ENCODE measurements at places on chromosomes 1 and 21.
A peak's percentile ranks its signal among the peaks of the same experiment; 100 is the strongest.

DNA sequence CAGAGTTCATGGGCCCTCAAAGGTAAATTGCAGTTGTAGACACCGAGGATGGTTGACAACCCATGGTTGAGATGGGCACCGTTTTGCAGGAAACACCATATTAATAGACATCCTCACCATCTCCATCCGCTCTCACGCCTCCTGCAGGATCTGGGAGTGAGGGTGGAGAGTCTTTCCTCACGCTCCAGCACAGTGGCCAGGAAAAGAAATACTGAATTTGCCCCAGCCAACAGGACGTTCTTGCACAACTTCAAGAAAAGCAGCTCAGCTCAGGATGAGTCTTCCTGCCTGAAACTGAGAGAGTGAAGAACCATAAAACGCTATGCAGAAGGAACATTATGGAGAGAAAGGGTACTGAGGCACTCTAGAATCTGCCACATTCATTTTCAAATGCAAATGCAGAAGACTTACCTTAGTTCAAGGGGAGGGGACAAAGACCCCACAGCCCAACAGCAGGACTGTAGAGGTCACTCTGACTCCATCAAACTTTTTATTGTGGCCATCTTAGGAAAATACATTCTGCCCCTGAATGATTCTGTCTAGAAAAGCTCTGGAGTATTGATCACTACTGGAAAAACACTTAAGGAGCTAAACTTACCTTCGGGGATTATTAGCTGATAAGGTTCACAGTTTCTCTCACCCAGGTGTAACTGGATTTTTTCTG, 9.3 kb downstream of the SLAMF8 start:
- no peak for DNase-seq

- no peak for DNase-seq
Measured at GRCh38 chr1:171158096-171158495, 27.0 kb upstream of the FMO2 start.

- DNase-seq: no peak
Measured at GRCh38 chr1:217115404-217116380, 392.5 kb upstream of the ESRRG start.

DNA sequence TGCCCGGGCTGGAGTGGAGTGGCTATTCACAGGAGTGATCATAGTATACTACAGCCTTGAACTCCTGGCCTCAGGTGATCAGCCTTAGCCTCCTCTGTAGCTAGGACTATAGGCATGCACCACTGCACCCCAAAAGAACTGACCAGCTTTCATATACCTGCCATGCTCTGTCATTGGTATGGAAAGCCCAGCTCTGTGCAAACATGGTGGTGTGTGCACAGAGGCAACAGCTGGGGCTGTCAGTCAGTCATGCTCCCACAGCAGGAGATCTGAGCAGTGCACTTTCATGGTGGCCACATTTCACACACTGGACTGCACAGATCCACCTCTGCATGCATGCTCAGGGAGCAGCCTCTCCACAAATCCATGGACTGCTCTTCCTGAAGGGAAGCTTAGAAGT, 8.8 kb upstream of the JAK1 start:
- no peak for DNase-seq

- peak; percentile 5 for DNase-seq
Measured at GRCh38 chr1:20931930-20932436, 144.9 kb upstream of the HP1BP3 start.

DNA sequence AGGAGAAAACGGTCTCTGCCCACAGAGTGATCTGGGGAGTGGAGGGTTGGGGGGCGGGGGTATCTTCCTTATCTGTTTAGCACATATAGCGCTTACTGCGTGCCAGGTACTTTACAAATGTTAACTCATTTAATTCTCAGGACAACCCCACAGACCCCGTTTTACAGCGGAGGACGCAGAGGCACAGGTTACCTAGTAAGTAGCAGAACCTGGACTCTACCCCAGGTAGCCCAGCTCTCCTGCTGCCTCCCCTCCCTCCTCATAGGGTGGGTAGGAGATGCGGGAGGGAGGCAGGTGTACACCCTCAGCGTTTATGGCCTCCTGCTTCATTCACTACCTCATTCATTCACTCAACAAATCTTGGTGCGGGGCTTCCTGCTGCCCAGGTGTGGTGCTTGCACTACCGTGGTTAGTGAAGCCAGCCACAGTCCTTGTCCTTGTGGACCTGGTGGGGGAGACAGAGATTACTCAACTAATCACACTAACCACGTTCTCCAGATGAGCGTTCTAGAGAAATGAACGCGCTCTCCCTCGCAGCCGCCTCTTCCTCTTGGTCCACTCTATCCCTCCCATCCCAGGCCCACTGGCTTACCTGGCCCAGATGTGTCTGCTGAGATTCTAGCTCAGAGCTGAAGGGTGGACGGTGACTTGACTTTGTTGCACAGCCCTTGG, 102.0 kb downstream of the IER5 start:
- DNase-seq: no peak

DNA sequence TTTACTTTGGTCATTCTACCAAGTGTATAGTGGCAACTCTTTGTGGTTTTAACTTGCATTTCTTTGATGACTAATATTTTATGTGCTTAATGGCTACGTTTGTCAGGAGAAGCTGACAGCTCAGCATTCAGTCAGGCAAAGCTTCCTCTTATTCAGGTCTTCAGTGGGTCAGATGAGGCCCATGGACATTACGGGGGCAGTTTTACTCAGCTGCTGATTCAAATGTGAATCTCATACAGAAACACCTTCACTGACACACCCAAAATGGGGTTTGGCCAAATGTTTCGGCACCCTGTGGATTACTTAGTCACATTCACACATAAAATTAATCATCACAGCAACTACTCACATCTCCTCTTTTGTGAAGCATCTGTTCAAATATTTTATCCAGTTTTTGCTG, 104.9 kb upstream of the PLD5 start:
- no peak for DNase-seq

- no peak for DNase-seq
Measured at GRCh38 chr1:33220676-33221384, 35.5 kb upstream of the ZNF362 start.

DNA sequence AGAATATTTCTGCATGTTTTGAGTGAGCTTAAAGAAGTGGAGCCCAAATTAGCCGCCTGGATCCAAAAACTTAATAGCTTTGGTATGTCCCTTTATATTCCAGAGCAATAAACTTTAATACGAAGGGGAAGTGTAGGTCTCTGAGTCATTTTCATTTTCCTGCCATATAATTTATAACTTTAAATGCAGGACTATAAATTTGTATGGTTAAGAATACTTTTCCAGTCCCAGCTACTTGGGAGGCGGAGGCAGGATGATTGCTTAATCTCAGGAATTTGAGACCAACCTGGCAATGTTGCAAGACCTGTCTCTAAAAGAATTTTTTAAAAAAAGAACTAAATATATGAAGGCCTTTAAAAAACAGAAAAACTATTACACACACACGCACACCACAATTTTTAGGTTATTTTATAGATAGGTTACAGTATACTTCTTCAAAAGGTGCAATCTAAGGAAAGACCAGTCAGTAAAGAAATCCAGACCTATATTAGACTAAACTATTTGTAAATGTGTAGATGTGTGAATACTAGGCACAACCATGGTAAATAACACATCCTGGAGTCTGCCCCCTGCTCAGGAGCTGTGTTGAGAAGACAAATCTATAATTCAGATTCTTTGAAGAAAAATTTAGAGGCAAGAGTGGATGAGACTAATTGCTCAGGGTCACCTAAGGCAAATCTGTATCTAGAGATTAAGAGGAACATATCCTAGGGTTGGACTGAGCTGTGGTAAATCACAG, 80.3 kb downstream of the TTC3 start:
- no peak for DNase-seq

DNA sequence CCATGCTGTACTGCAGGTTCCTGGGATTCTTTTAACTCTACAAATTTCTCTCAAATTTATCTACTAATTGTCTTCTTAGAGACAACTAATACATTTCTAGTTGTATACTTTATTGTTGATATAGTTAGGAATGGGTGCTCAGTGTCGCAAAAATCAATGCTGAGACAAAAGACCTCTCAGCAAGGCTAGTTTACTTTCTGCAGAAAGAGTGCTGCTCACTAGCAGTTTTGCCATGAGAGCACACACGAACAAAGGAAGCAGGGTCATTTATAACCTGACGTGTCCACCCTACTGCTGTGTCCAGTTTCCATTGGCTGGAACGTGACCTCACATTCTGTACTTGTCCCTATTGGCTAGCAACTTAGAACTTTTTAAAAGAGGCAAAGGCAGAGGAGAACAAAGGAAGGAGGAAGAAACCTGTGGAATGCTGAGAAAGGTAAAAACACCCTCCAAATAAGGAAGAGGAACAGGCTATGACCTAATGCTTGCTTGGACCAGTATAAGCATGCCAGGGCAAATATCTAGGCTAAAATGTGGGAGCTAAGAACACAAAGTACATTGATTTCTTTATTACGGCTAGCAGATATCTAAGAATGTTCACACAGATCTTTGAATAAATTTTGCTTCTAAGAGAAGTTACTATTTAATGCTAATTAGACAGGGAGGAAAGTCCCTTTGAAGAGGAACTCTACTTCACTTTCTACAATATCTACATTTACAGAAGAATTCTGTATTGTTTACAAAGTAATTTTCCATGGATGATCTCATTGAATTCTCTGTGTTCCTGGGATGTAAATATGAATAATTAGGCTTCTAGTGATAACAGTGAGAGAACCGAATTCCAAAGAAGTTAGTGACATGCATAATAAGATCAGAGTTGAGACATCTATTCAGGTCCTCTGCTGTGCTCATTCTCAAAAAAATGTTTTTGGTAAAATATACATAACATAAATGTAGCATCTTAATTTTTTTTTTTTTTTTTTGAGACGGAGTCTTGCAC, 86.0 kb upstream of the MAP10 start:
- DNase-seq: no peak

DNA sequence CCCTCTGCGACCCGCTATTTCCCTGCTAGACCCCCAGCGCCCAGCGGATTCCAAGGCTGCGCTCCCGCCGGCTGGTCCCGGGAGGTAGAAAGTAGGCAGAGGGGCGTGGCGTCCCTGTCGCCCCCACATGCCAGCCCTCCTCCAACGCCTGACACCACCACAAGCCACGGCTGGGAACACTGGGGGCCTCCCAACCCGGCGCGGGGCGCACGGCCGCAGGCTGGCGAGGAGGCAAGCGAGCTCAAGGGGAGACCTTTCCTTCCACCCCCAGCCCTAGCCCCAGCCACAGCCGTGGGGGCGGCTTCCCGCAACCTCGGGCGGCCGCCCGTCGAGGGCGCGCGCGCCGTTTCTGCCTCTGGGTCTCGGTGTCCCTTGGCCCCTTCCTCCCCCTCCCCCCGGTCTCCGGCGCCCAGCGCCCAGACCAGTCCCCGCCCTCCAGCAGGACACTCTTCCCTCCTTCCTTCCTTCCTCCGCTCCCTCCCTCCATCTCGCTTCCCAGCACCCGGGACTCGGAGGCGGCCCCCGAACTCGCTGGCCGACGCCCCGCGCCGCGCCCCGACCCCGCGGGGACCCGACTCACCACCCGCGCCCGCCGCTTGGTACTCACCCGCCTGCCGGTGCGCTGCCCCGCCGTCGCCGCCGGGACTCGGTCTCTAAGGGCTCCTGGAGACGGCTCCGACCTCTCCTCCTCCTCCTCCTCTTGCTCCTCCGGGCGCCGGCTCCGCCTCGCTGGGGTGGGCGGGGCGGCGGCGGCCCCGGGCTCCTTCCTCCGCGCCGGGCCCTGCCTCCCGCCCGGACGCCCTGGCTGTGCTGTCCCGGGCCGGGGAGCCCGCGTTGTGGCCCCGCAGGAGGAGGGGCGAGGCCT, at the start of gene GNG12:
TSS of gene GNG12 (minus strand) at position 731 of the 865 bp plus-strand sequence. CDS start 125,781 bp downstream, outside the sequence.
- DNase-seq: peak; percentile 37

GRCh38 chr1:3125078-3125477, 56.1 kb downstream of the PRDM16 start:
- DNase-seq: no peak

DNA sequence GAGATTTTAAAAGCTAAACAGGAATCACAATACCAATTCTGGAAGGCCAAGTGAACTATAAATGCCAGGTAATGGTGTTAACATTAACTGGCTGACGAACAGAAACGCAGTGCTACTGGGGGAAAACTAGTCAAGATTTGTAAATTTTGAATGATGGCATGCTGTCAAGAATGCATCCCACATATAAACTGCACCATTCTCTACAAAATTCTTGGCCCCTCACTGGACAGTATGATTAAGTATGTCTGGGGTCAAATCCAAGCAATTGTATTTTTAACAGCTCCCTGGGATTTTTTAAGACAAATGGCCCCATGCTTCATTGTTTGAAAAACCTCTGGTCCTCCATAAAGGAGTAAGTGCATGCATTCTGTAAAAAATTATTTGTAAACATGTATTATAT, 73.2 kb upstream of the COA6 start:
- no peak for DNase-seq

GRCh38 chr1:162736633-162737067, 53.9 kb upstream of the HSD17B7 start:
- DNase-seq: no peak

GRCh38 chr1:230368871-230369270, 57.3 kb downstream of the PGBD5 start:
- DNase-seq: no peak

- DNase-seq: no peak
Measured at GRCh38 chr1:84797603-84798002, 95.4 kb downstream of the LPAR3 start.

- peak; percentile 43 for DNase-seq
Measured at GRCh38 chr1:231626951-231627614, 493 bp downstream of the DISC1 start.

- no peak for DNase-seq
Measured at GRCh38 chr1:44677201-44677766, 2.8 kb downstream of the ARMH1 start.

DNA sequence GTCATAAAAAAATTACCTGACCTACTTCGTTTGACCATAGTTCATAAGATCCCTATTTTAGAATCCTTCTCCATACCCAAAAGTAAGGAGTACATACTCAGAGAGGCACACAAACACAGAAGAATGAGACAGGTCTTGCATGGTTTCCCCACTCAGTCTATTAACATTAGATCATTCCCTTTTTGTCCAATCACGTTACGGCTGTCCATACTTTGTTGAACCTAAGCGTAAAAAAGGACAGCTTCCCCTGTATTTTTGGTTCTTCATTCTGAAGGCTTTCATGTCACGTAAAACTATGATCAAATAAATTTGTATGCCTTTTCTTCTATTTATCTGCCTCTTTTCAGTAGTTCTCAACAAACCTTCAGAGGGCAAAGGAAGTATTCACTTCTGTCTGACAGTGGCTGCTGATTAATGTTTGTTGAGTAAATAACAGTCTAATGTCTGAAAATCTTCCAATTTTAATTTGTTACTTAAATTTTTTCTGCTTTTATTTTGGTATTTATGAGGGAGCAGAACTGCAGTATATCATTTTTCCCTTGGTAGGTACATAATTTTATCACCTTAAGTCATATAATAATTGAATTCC, 16.4 kb downstream of the PKN2 start:
- DNase-seq: no peak

DNA sequence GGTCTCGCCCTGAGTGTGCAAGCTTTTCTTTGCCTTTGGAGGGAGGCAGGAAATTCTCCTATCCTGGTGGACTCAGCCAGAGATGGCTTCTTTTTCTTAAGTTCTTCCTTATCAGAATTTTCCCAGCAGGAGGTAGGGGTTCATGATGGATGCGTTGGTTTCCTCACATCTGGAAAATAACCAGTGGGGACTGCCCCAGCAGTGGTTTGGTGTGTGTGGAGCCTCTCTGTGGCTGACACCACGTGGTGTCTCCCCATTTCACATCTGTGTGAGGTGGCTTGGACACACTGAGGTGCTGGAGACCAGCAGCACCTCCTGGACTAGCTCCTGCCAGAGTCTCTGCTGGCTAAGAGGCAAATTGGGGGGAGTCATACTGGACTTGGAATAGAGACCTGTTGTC, 32.6 kb downstream of the B3GALT5 start:
- DNase-seq: no peak

GRCh38 chr1:109721042-109721441, 9.0 kb downstream of the GSTM5 start:
- DNase-seq: no peak

- no peak for DNase-seq
Measured at GRCh38 chr21:18449605-18450550, 46.3 kb upstream of the TMPRSS15 start.
